Articular chondrocyte of knee joint (primary cell): ENCODE measurements at places on chromosomes 2 and 18. TPM values are rescaled to one million over a fixed set of nuclear protein-coding genes. Genes with fewer than 3 reads are reported as not detected.

The POTEC gene
- total RNA-seq = not detected in 2 replicates

The ANO7 gene
- 0.97 and 1.2 TPM in 2 replicates for total RNA-seq

The HAUS1 gene
- 31.0 and 47.4 TPM in 2 replicates for total RNA-seq

The NOSTRIN gene
- total RNA-seq = 1.4 and 1.5 TPM in 2 replicates

The IL36A gene
- not detected in 2 replicates for total RNA-seq

The LRATD1 gene
- total RNA-seq = under 0.01 and 0.76 TPM in 2 replicates

The RDH14 gene
- 18.3 and 26.9 TPM in 2 replicates for total RNA-seq

The MPHOSPH10 gene
- total RNA-seq = 20.5 and 20.9 TPM in 2 replicates

The EVX2 gene
- total RNA-seq = not detected in 2 replicates

The SLC9A4 gene
- not detected in 2 replicates for total RNA-seq

The CDH19 gene
- 0.11 and 0.13 TPM in 2 replicates for total RNA-seq

The TCF23 gene
- total RNA-seq = under 0.01 TPM in 2 replicates

The RPIA gene
- 5.5 and 5.8 TPM in 2 replicates for total RNA-seq

The PRKAG3 gene
- total RNA-seq = 0.11 and 0.39 TPM in 2 replicates

The GKN1 gene
- total RNA-seq = 0.26 TPM in 1 of 2 replicates, not detected in the other

The PSMA8 gene
- total RNA-seq = not detected in 2 replicates

The BOLL gene
- total RNA-seq = not detected in 2 replicates

The MFSD6 gene
- total RNA-seq = 3.9 and 8.9 TPM in 2 replicates

The UGT1A6 gene
- not detected in 2 replicates for total RNA-seq

The ADAM23 gene
- 0.13 and 0.76 TPM in 2 replicates for total RNA-seq

The ALPG gene
- total RNA-seq = not detected in 2 replicates

The INHA gene
- 0.11 and 0.26 TPM in 2 replicates for total RNA-seq

The BCL11A gene
- total RNA-seq = 0.78 and 1.2 TPM in 2 replicates

The IL36B gene
- not detected in 2 replicates for total RNA-seq

The C1QL2 gene
- not detected in 2 replicates for total RNA-seq

The KIF1A gene
- total RNA-seq = under 0.01 TPM in 1 of 2 replicates, not detected in the other

The LCT gene
- total RNA-seq = 0.22 and 0.26 TPM in 2 replicates

The OR6B2 gene
- not detected in 2 replicates for total RNA-seq

The FSIP2 gene
- total RNA-seq = 0.54 and 0.78 TPM in 2 replicates

The METTL4 gene
- total RNA-seq = 13.3 and 15.5 TPM in 2 replicates

The CCDC74B gene
- total RNA-seq = 3.1 and 5.6 TPM in 2 replicates

The ZNF512 gene
- 25.6 and 25.9 TPM in 2 replicates for total RNA-seq

The ADD2 gene
- total RNA-seq = under 0.01 TPM in 2 replicates

The ITGB1BP1 gene
- total RNA-seq = 52.4 and 55.7 TPM in 2 replicates

The RAB6C gene
- total RNA-seq = not detected in 2 replicates

The IL37 gene
- not detected in 2 replicates for total RNA-seq

The HJURP gene
- total RNA-seq = 9.7 and 18.8 TPM in 2 replicates

The CRYGD gene
- total RNA-seq = not detected in 2 replicates

The CYP27A1 gene
- 54.0 and 59.7 TPM in 2 replicates for total RNA-seq

The CMPK2 gene
- total RNA-seq = 1.8 and 3.0 TPM in 2 replicates

The UGT1A8 gene
- total RNA-seq = not detected in 2 replicates

The SCN7A gene
- not detected in 2 replicates for total RNA-seq

The EIF2B4 gene
- 26.1 and 27.3 TPM in 2 replicates for total RNA-seq

The DOK6 gene
- 0.76 and 1.0 TPM in 2 replicates for total RNA-seq

The IL1R2 gene
- 0.65 and 1.3 TPM in 2 replicates for total RNA-seq

The BOLA3 gene
- total RNA-seq = 24.2 and 28.6 TPM in 2 replicates
